ENCODE measurements at places on chromosomes 5 and 9.

DNA sequence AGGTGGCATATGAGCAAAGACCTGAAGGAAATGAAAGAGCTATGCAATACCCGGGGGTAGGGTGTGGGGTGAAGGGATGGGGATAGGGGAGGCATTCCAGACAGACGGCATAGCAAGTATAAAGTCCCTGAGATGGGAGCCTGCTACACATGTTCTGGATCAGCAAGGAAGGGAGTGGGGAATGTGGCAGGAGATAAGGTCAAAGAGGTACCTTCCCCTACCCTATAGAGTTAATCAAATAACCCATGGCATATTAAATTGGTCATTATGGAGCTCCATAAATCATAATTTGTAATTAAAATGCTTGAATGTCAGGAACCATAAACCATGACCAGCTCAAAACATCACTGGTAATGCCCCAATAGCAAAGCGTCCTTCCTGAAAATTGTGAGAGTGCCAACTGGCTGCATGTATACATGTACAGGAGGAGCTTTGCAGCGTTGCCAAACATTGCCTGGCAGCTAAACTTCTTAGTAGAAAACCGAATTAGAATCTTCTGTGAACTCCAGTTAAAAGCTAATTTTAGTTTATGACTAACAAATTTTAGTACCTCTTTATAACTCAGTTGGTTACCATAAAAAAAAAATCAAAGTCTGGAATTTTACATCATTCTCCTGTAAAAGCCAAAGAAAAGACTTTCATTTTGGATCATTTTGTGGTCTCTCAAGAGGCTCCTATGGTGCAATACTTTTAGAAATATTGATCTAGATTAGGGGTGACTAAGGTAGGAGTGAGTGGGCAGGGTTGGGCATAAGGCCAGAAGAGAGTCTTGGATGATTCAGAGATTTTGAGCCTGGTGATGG lies 4.7 kb downstream of the DNAI1 start:
- DNase-seq = no peak

- no peak for DNase-seq
Observed at GRCh38 chr9:86807367-86807976, 139.8 kb downstream of the GAS1 start.

GRCh38 chr9:121785673-121786542 lies 134.5 kb downstream of the DAB2IP start:
- no peak for DNase-seq

GRCh38 chr5:73369278-73369677 lies 79.3 kb downstream of the FOXD1 start:
- no peak for DNase-seq

GRCh38 chr5:172115541-172115982 lies 72.5 kb downstream of the STK10 start:
- DNase-seq = peak; percentile 25

GRCh38 chr5:113480243-113480642 lies 8.0 kb downstream of the MCC start:
- no peak for DNase-seq

DNA sequence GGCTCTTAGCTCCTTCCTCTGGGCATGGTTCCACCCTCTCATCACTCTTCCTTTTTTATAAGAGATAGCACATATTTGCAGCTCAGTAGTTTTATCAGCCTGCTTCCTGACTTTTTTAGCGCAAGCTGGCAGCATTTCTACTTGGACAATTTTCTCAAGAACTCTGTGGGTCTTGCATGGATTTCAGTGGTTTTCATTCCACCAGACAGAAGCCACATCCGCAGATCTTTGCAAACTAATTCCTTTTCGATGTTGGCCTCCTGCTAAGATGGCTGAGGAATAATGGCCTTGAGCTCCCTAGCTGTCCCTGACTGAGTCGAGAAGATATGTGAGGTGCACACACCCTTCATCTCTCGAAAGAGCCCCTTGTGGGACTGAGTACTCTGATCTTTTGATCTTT lies 49.5 kb downstream of the GALNT12 start:
- no peak for DNase-seq

DNA sequence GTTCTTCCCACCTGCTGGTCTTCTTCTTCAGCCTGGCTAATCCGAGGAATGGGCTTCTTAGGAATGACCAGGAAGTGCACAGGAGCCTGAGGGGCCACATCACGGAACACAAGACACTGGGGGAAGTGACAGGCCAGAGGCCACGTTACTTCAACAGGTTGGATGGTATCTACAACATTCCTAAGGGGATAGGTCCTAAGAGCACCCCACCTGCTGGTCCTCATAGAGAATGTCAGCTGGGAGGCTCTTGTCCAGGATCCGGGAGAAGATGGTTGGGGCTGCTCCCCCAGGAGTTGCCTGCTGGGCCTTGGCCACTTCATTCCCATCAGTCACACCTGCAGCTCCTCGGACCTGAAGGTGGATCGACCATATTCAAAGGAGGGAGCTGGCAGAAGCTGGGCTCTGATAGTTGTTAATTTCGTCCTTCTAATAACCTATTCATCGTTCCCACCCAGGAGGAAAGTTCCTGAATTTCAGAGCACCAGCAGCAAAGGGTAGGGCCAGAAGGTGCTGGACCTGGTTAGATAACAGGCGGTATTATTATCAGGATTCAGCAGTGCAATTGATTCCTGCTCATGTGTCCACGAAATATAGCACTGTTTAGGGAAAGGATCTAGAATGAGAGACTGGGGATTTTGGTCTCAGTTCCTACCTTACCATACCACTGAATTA lies 1.3 kb downstream of the HINT2 start:
- DNase-seq = no peak

- DNase-seq = no peak
Observed at GRCh38 chr9:68872026-68872501, 141.8 kb downstream of the PRKACG start.

DNA sequence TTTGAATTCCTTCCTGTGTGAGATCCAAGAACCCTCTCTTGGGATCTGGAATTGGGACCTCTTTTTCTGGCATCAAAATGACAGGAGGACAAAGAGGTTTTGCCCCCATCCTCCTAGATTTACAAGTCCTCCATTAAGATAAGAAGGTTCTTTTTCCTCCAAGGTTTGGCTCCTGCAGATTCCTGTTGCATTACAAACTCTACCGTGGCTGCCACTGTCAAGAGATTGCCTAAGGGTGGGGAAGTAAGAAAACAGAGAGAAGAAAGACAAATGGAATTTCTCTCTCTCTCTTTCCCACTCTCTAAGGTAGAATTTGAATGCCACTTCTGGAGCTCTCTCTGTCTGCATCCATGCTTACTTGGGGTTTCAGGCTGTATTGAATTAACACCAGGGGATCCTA lies 12.0 kb upstream of the SVEP1 start:
- DNase-seq = no peak

DNA sequence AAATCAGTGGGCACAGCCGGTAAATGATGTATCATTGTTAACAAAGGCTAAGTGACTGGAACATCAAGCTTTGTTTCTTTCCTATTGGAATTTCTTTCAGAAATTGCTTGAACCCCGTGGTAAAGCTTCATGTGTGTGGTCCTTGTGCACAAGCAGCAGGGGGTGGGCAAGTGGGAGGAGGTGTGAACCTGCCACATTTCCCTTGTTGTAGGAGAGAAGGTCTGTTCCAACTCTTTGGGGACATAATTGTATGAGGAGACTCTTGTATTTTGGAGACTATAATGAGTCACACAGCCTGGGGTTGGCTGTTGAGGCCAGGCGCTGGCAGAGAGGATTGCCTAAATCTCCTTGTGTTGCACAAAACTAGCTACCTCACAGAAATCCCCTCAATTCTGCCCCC lies 620.5 kb downstream of the IRX1 start:
- no peak for DNase-seq

DNA sequence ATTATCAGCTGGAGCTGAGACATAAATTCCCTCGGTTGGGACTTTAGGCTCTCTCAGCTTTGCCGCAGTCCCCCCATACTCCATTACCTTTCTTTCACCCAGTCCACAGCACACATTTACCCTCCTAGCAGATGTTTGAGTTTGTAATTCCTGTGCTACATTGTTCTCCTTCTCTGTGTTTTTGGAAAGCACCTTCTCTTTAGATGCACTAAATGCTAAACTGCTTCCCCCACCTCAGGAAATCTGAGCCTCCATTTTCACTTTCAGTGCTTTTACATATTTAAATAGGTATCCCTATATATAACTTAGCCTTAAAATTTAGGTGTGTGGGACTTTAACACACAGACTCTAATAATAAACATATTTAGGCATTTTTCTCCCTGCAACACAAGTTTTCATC lies 356.9 kb downstream of the NFIB start:
- DNase-seq = no peak

GRCh38 chr9:101093620-101094019 lies 65.1 kb downstream of the PLPPR1 start:
- DNase-seq = no peak

- no peak for DNase-seq
Observed at GRCh38 chr5:14458414-14458813, 123.2 kb upstream of the OTULINL start.
